CD4-positive, alpha-beta T cell (primary cell): ENCODE measurements at places on chromosomes 11 and 22. TPM values are rescaled to one million over a fixed set of nuclear protein-coding genes. Genes with fewer than 3 reads are reported as not detected.

DNA sequence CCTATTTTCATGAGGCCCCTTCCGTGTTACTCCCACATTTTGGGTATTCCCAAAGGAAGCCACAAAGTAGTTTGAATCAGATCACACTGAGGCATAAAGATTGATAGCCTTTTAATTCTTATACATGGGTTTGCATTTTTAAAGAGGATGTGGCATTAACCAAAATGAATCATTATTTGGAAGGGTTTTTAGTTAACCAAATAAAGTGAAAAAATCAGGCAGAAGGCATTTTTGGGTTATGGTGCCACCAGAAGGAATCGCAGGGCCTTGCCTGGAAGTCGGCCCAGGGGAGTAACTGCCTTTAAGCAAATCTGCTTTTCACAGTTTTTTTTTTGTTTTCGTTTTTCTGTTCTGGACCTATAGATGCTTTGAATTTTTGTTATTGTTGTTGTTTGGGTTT, 55.4 kb downstream of the HSD17B12 start:
- H3K4me3 ChIP-seq, result no peak overlapping the region
- DNase-seq, result no peak
- H3K4me1 ChIP-seq, result no peaks in the 10 kb centered on the region
- H3K27ac ChIP-seq, result no peak overlapping the region
- H3K36me3 ChIP-seq, result no peaks in the 10 kb centered on the region

GRCh38 chr11:35373284-35373933, 45.9 kb downstream of the SLC1A2 start:
- H3K27me3 ChIP-seq, result no peaks in the 10 kb centered on the region
- no peaks in the 10 kb centered on the region for H3K36me3 ChIP-seq

DNA sequence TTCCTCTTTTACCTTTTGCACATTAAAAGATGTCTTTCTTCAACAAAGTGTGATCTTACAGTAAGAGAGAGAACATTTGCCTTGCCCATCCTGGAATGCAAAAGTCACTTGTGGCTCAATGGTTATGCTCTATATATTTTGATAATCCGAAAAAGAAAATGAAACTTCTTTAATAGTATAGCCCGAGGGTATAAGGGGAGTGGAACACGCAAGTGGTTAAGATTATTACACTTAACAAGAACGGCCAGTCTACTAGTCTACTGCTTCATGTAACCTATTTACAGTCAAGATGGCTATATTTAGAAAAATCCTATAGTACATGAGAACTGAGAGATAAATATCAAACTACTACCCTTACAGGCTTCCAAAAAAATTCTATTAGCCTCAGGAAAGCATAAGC, 86.1 kb downstream of the CADM1 start:
- H3K4me3 ChIP-seq, result no peak overlapping the region
- no peaks in the 10 kb centered on the region for H3K4me1 ChIP-seq
- H3K27me3 ChIP-seq, result no peaks in the 10 kb centered on the region
- no peak for DNase-seq

DNA sequence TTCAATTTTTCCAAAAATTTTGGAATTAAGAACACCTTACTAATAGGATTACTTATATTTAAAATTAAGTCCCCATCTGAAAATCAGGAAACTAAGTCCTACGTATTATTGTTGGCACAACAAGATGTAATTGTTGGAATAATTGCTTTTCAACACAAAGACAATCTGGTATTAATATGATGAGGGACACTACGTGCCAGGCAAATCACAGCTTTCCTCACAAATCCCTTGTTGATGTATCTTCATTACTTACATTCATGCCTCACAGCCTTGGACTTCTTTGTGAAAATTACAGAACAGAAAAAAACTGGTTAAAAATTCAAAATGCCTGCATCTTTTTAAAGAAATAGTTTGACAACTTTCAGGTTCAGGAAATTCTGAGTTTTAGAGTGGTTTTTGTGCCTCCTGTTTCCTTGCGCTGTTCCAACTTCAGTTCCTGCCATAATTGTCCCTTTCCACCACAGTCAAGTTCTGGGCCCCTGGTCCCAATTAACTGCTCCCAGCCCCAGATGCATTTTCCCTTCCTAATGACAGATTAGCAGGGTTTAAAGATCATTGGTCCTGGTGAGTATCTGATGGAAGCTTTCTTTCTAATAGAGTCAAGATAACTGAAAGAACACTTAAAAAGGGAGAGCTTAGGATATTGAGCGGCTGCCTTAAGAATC, 23.3 kb upstream of the CCDC34 start:
- no peak overlapping the region for H3K4me3 ChIP-seq
- H3K27me3 ChIP-seq, result no peaks in the 10 kb centered on the region
- no peaks in the 10 kb centered on the region for H3K4me1 ChIP-seq
- DNase-seq, result no peak

The TMPRSS13 gene
- total RNA-seq, result 0.99 TPM

The NCR3LG1 gene
- 2.2 TPM for total RNA-seq
